Fibroblast of skin of right quadriceps (primary cell): ENCODE measurements at places on chromosomes 2 and 18.

- peak; percentile 28 for DNase-seq
Observed at GRCh38 chr2:118539290-118539689, 308.2 kb downstream of the EN1 start.

- peak; percentile 84 for DNase-seq
Observed at GRCh38 chr2:225076125-225076524, 33.9 kb upstream of the DOCK10 start.

DNA sequence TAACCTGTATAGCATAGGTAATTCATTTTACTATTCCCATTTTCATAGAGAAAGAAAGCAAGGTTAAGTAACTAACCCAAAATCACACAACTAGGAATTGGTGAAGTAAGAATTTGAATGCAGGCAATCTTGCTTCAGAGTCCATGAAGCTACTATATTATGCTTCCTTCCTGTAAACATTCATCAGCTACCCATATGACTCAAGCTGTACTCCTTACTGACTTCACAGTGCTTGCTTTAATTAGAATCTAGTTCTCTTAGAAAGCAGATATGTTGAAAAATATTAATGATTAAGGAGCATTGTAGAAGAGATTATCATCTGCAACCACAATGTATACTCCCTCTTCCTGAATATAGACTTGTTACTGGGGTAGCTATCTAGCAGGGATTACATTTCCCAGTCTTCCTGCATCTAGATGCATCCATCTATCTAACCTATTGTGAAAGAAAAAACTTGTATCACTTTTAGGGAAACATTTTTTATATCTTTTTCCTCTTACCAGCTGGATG, 961.6 kb upstream of the CHAC2 start:
- no peak for DNase-seq

- DNase-seq = no peak
Observed at GRCh38 chr2:36952748-36953197, 13.6 kb downstream of the STRN start.

GRCh38 chr2:63673865-63674533, 85.2 kb downstream of the MDH1 start:
- no peak for DNase-seq

DNA sequence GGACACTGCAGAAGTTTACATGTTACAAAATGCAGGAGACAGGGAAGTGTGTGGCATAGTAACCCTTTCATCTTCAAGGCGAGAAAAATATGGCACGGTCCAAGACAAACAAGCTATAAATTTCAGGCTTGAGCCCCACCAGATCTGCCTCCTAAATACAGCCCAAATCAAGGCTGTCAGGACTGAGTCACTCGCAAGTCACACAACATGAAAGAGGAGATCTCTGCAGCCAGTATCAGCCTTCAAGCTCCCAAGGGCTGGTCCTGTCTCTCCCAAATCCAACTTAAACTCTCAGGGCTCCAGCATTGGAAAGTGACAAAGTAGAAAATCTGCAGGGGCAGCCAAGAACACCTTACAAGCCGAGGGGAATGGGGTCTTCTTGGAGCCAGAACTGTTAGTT, 106.3 kb upstream of the GATA6 start:
- DNase-seq = no peak

DNA sequence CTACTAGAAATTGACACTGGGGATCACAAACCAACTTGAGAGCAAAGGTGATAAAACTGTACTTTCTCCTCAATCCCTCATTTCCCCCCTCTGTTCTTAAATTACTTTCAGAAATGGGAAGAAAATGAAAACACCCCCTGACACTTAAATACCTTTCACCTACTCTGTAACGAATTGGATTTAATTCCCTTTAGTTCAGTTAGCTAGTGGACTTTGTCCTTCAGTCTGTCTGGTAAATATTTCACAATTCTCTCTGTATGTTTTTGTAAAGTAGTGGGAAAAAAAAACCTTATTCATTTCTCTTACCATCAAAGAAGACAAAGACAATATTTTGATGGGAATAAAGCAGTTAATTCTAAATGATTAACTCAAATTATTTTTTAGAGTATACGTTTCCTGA, 85.7 kb downstream of the CDH2 start:
- no peak for DNase-seq

DNA sequence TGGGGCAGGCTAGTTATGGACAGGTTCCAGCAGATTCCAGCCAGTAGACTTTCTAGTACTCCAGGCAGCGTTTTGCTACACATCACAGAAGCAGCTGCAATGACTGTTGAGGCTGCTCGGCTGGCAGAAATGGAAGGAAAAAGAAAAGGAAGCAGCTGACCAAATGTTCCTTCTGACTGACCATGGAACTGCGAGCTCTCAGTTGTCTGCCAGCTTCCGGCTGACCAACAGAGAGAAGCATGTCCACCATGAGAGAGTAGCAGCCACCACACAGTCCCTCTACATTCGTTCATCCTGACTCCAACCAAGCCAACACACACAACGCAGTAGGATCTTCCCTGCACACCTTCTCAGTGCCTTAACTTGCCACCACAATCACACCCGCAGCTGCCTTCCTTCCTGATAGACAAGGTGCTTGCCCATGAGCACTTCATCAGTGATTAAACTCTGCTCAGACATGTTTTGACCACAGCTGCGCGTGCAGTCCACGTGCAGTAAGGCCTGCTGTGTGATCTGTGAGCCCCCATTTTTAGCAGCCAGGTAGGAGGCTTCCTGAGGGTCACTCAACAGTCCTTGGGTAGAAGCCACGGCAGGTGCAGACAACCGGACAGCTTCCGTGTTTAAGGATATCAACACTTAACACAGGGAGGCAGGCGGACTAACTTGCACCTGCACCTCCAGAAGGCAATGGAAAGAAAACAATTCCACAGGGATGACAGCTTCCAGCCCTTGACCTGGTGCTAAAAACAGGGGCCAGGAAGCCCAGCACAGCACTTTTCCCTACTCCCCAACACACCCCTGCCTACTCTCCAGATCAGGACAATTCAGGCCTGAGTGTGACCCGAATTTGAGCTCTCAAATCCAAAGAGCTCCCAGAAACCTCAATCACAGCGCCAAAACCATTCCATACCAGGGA, 996 bp downstream of the TGFBRAP1 start:
- no peak for DNase-seq

- DNase-seq = peak; percentile 49
Observed at GRCh38 chr2:40554665-40555294, 102.9 kb upstream of the SLC8A1 start.

GRCh38 chr18:7822435-7823331, 255.6 kb downstream of the PTPRM start:
- DNase-seq = no peak

DNA sequence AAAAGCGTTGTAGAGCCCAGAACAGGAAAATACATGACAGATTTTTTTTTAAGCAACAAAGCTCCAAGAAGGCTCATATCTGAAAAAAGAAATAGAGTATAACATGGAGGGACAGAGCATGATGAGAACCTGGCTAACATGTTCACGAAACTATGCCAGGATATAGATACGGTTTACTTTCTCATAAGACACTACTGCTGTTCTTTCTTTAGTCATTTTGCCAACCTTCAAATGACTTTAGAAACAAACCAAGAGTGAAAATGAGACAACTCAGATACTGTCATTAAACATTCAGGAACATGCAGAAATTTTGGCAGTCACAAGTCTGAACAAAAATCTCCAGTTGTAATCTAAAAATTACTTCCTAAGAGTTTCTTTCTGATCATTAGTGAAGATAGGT, 14.3 kb downstream of the LPIN2 start:
- no peak for DNase-seq

- DNase-seq = no peak
Observed at GRCh38 chr2:44943031-44943692, 1.7 kb downstream of the SIX3 start.

GRCh38 chr2:130975729-130976128, 117.5 kb downstream of the FAM168B start:
- no peak for DNase-seq

DNA sequence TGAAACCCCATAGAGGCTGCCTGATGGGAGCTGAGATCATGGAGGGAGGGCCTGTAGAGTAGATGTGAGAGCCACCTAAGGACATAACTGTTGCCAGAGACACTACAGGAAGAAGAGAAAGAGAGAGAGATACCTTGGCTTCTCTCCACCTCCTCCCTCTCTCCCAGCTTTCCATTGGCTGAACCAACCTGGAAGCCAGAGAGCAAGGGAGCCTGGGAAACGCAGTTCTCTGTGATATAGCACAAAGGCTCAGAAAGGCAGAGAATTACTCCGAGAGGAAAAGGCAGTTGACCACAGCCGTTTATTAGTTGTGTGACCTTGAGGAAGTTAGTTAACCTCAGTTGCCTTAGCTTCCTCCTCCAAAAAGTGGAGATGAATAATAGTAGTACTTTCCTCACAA, 37.7 kb upstream of the MAT2A start:
- no peak for DNase-seq

DNA sequence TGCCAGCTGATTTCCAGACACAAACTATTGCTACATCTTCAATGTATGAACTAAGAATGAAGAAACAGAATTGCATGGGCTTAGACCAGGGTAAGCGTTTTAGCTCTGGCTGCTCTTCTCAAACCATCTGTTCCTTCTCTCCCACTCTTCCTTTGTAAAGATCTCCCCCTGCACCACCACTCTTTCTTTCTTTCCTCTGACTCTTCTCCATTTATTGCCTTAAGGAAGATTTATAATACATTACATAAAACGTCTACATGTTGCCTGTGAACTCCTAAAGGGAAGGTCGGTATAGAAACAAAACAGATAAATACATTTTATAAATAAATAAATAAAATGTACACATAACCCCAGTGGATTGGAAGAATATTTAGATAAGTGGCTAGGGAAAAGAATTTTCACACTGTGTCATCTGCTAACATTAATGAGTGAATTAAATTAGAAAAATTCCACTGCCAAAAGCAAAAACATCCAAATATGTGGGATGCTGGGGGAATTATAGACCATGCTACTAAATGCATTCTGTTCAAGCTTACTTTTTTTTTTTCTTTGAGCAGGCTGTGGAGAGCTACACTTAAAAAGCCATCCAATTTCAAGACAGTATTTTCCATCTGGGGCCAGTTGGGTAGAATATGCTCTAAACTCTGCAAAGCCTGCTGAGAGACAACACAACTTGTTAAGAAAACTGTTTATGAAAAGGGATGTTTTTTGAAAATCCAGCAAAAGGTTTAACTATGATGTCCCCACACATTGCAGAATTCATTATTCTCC, 41.5 kb downstream of the NCKAP5 start:
- no peak for DNase-seq

GRCh38 chr2:216339456-216340279, 32.6 kb downstream of the MARCHF4 start:
- peak; percentile 81 for DNase-seq

GRCh38 chr2:66691031-66691965, 256.4 kb downstream of the MEIS1 start:
- DNase-seq = no peak

DNA sequence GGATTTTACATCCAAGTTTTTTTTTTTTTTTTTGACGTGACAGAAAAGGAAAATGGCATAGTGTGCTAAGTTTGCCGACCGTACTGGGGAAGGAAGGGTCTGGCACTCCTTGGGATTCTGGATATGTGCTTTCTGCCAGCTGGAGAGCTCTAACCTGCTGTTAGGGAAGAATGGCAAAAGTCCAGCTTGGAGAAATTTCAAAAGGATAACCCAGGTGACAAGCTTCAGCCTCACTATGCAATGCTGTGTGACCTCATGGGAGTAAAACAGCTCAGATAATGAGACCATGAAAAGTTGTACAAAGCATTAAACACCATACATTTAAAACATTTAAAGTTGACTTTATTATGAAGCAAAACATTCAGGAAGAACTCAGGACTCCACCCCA, 10.3 kb upstream of the GPR45 start:
- no peak for DNase-seq

DNA sequence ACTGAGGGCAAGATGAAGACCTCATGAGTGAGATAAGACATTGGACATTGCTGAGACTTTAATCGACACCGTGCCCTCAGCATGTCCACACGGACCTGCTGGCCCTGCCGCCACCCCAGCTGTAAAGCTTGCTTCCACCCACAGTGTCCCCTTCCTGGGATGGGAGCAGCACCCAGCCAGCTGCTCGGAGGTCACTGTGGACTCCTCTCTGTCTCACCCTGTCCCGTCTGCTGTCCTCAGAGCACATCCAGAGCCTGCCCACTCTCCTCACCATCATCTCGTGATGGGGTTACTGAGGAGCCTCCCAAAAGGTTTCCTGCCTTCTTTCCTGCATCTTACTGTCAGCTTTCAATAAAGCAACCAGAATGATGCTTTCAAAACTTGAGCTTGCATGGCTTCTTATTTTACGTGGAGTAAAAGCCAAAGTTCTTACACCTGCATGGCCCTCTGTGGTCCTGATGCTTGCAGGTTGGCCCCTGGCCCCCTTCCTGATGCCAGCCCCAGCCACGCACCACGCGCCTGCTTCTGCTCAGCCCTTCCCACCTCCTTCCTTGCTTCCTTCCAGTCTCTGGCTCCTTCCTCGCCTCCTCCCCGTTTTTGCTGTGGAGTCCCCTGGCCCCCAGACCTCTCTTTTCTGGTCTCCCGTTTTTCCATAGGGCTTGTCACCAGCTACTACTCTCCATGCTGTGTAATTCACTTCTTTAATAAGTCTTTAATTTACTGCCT, 67.0 kb downstream of the DGKD start:
- DNase-seq = no peak

DNA sequence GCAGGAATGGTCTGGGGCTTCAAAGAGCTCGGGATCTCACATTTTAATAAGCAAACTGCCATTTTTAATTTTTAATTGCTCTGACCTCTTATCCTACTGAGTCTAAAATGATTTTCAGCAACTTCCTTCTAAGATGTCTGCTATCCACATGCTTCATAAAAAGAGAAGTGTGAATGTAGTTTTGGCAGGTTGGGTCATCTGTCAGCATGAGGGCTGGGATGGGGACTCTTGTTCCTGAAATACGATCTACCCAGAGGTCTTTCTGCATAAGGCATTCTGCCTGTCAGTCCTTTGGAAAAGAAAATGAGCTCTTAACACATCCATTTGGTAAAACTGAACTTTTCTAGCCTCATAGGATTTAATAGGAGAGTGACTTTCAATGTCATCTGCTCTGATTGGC, 252.8 kb upstream of the APCDD1 start:
- DNase-seq = no peak

DNA sequence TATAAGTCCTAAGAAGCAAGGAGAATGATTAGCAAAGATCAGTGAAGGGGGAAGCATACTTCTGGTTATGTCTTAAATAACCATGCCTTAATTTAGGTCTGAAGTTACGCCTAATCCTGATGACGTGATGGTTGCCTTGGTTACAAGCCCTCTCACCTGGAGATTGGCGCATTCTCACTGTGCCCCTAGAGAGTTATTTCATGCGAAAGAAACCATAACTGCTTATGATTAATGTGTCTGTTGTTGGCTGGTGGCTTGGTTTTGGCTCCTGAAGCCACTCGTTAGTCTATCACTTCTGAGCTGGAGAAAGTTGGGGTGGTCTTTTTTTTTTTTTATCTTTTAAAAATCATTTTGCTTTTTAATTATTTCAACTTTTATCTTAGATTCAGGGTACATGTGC, 47.0 kb downstream of the TNFRSF11A start:
- peak; percentile 17 for DNase-seq

GRCh38 chr2:230494980-230495379, 79.0 kb downstream of the SP100 start:
- DNase-seq = no peak

GRCh38 chr2:59383473-59383872, 1142.3 kb upstream of the FANCL start:
- DNase-seq = no peak

GRCh38 chr2:59032499-59032898, 791.4 kb upstream of the FANCL start:
- DNase-seq = no peak
